NCI-H2081 treated with DMSO at 0.1 percent for 48 hours (cell line): ENCODE measurements at places on chromosomes 7 and 10.

GRCh38 chr10:14185316-14186045, 145.2 kb downstream of the FRMD4A start:
- DNase-seq, result no peak

- no peak for DNase-seq
Observed at GRCh38 chr7:45591101-45591906, 17.1 kb downstream of the ADCY1 start.

- no peak for DNase-seq
Observed at GRCh38 chr10:122642726-122643605, 56.7 kb downstream of the C10orf120 start.

GRCh38 chr7:36862771-36863261, 138.5 kb upstream of the AOAH start:
- no peak for DNase-seq

DNA sequence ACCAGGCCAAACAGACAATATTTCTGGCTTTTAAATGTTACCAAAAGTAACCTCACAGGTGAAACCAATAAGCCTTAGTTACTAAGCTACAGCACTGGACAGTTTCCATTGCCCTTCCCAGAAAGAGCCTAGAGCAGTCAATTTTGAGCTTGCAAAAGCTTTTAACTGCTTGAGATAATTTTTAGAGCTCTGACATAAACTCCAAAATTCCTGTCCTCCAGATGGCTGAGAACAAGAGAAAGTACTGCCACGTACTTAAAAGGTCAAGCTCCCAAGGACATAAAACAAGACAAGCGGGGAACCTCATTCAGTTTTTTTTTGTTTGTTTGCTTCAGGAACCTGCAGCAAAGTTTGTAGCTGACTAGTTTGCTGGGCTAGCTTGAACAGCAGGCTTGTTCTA, 54.1 kb downstream of the BBS9 start:
- no peak for DNase-seq

- DNase-seq, result no peak
Observed at GRCh38 chr10:74382663-74383062, 231.6 kb downstream of the ADK start.

GRCh38 chr7:120837599-120837998, 20.3 kb downstream of the TSPAN12 start:
- no peak for DNase-seq

DNA sequence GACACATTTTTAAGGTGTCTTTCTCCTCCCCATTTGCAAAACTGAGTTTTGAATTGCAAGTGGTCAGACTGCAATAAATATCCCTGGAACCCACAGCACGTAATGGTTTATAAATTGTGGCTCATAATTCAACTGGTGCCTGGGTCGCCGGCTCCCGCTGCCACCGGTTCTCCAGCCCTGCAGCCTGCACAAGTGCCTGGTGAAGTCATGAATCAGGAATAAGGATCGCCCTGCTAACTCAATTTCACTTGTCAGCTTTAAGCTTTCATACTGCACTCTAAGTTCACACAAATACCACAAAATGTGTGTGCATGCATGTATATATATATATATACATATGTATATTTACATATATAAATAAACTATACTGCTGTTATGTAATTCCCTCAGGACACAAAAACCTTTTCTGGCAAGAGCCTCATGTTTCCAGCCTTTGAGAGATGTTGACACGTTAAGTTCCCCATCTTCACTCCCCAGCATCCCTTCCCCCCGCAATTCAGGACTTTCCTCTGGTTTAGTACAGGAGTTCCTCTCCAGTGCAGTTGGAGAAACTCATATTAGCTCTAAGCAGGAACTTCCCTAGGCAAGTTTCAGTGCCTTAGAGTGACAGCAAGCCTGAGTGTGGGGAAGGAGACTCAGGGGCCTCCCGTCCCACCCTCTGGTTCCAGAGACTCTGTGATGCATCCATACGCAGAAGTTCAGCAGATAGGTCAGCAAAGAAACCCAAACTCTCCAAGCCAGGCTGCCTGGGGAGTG, 129.2 kb upstream of the UNC5B start:
- no peak for DNase-seq

DNA sequence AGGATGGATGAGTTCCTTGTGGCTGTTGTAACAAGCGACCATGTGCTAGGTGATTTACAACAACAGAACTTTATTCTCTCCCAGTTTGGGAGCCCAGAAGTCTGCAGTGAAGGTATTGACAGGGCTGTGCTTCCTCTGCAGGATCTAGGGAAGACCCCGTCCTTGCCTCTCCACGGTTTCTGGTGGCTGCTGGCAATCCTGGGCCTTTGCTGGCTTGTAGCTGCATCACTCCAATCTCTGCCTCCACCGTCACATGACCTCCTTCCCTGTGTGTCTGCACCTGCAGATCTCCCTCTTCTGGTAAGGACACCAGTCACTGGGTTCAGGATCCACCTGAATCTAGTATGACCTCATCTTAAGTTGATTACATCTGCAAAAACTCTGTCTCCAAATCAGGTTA, 115.6 kb downstream of the GLRX3 start:
- no peak for DNase-seq

GRCh38 chr7:65966146-65966545, 15.9 kb downstream of the GUSB start:
- DNase-seq, result no peak

- no peak for DNase-seq
Observed at GRCh38 chr10:15453457-15453856, 82.4 kb upstream of the FAM171A1 start.

- no peak for DNase-seq
Observed at GRCh38 chr7:70285854-70286253, 687.6 kb downstream of the AUTS2 start.

DNA sequence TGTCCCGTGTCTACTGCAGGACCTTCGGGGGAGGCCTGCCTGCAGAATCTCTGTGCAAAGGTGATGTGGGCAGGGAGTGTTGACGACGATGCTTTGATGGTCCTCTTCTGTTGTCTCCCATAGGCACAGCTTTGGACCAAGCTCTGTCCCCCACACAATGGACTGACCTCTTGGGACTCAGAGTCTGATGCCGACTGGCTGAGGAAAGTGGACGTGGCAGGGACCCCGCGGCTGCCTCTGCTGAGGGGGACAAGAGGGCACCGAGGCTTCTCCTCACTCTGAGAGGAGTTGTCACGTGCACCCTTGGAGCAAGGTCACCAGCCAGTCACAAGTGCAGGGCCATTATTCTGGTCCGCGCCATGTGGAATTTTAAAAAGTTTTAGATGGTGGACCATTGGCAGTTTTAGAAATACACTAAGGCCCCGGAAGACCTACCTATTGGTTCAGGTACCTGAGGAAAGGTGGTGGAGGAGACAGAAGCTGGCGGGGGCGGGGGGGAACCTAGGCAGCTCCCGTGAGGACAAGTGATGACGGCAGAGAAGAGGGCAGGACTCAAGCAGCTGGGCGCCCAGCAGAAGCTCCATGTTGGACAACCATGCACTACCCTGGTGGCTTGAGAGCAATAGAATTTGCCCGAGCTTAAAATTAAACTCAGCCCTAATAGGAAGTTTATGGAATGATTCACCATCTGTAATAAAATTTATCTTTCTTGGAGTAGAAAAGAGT, 331.4 kb downstream of the PTPRN2 start:
- no peak for DNase-seq

DNA sequence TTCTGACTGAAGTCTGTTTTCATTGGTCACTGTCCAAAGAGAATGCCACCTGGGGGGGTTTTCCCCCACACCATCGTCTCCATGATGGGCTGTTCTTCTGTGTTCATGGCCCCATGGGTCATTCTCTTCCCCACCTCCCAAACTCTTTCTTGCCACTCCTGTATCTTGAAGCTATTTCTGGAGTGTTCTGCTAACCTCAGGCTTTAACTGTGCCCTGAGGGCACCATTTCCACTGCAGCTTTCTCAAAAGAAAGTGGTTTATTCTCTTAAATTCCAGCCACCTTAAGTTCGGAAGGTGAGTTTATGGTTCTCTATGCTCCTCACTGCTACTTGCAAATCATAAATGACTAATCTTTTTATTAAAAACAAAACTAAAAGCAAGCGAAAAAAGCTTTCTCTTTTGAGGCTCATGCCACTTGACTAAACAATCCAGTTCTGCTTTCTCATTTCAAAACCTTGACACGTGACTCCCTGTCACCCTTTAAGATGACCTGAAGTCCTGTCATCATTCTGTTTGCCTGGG, 7.4 kb upstream of the APBB1IP start:
- no peak for DNase-seq

GRCh38 chr7:34191162-34191561, 285.8 kb downstream of the BMPER start:
- no peak for DNase-seq

- DNase-seq, result no peak
Observed at GRCh38 chr7:151240536-151240935, 8.0 kb downstream of the SMARCD3 start.

DNA sequence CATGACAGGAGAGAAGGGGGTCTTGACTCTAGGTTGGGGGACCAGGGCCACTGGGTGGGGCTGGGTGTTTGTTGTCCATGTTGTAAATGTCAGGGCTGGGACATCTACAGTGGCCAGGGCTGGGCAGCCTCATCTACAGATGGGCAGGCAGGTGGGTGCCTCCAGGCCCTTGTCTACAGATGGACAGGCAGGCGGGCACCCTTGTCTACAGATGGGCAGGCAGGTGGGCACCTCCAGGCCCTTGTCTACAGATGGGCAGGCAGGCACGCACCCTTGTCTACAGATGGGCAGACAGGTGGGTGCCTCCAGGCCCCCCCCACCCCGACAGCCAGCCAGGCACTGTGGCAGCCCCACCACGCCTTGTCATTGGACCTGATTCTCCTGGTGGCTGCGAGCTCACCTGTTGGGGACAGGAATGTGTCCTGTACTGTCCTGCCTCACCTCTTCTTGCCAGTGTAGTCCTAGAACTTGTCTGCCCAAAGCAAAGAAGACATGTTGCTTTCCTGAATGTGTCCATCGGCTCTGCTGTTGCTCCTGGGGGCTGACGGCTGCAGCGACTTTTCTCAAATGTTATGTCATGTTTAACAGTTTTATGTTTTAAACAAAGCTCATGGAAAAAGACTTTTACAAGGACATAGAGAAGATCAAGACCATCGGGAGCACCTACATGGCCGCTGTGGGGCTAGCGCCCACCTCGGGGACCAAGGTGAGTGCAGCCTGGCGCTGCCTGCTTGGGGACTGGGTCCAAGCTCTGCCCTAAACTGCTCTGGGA, 129.9 kb downstream of the ADCY1 start:
- DNase-seq, result no peak

DNA sequence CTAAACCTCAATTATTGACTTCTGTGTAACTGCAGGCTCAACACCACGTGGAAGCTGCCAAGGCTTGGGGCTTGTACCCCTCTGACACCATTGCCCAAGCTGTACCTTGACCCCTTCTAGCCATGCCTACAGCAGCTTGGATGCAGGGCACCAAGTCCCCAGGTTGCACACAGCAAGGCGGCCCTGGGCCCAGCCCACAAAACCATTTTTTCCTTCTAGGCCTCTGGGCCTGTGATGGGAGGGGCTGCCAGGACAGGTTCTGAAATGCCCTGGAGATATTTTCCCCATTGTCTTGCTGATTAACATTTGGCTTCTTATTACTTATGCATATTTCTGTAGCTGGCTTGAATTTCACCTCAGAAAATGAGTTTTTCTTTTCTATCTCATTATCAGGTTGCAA, 610.0 kb upstream of the LRRN3 start:
- no peak for DNase-seq

DNA sequence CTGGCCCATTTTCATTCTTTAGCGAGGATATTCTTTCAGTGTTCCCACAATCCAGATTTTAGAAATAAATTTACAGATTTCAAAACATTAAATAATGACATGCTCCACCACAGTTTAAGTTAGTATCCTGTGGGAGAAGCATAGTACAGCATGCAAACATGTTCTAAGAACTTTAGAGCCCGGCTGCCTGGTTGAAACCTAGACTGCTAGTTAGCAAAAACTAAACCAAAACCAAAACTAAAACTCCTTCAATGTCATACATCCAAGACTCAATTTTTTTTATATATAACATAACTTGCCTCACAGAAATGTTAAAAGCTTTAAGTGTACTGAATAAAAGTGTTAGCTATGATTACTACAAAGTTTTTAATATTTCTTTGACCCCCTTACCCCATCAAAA, 17.0 kb downstream of the TRA2A start:
- no peak for DNase-seq

- no peak for DNase-seq
Observed at GRCh38 chr7:22318376-22318775, 38.6 kb downstream of the RAPGEF5 start.

- no peak for DNase-seq
Observed at GRCh38 chr7:141585592-141586510, 34.6 kb downstream of the AGK start.

- no peak for DNase-seq
Observed at GRCh38 chr10:95783741-95784140, 27.8 kb downstream of the ENTPD1 start.

DNA sequence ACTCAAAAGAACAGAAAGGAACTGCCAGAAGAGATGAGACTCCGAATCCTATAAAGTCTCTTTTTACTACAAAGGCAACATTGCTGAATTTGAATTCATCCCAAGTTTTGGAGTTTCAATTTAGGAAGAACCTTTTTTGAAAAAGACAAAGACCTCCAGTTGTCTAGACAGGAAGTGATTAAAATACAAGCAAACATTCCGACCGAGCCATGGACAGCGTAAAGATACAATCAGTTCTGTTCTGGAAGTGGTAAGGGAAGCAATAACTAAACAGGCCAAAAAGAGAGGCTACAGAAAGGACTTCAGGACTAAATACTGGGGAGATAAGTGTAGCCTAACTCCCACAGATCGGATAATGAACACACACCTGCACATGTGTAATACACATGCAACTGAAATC, 101.0 kb downstream of the SMURF1 start:
- DNase-seq, result no peak

- no peak for DNase-seq
Observed at GRCh38 chr10:127889605-127890195, 3.0 kb downstream of the CLRN3 start.

DNA sequence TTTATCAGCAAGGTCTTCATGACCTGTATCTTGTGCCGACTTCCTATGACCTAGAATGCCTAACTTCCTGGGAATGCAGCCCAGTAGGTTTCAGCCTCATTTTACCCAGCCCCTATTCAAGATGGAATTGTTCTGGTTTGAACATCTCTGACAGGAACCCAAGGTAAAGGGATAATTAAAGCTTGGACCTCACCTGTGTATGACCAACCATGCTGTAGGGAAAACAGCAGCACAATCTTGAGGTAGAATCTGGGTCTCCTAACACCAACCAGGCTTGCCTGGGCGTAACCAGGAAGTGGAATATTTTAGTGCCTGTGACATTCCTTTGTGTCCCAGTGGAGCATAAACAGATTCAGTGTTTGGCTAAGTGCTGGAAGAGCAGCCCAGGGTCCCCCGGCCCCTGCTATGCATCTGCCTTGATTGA, 94.1 kb downstream of the PFKFB3 start:
- no peak for DNase-seq
